Endothelial cell of umbilical vein (primary cell): ENCODE measurements at places on chromosomes 3 and 15. TPM values are rescaled to one million over a fixed set of nuclear protein-coding genes. Genes with fewer than 3 reads are reported as not detected.

DNA sequence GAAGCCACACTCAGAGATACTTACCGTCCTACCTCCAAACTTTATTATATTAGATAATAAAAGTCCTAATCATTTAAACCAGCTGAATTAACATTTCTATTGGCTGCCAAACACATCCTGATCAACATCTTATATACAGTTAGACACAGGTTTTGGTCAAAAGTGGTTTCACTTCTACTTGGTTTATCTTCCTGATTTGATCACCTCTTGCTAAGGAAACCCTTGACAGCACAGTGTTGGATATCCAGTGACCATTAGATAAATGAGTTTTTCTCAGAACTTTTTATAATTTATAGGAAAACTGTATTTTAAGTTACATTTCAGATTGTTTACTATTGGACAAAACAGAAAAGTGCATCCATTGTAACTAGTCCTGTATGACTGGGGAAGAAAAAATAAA is 198.4 kb upstream of the NR2F2 start:
- DNase-seq = no peak

DNA sequence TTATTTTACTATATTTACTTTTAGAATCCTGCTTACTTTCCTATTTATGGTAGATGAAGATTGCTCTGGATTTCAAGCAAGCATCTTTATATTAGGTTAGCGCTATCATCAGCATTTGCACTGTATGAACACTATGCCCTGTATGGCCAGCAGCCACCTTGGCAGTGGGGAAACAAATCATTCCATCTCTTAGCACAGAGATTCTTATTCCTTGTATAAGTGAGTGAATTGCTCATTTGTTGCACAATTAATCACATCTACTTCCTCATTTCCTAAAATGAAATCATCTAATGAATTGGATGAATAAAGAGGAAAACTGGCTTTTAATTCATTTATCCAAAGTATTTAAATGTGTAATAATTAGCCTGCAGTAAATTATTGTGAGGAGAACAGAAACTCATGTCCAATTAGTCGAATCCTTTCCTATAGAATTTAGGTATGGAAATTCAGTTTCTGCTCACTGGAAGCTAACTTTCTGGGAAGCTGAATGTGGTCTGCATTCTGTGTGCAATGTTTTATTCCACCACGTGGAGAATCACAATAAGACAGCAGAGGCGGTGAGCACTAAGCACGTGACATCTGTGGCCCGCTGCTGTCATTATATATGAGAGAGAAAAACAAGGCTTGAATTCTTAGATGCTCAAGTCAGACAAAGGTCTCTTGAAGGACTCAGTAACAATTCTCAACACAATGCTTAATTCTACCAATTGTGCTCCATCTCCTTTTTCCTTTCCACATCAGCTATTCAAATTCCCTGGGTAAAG is 93.4 kb downstream of the PEX5L start:
- DNase-seq = no peak

GRCh38 chr3:182108371-182108770 is 396.6 kb downstream of the SOX2 start:
- DNase-seq = no peak

DNA sequence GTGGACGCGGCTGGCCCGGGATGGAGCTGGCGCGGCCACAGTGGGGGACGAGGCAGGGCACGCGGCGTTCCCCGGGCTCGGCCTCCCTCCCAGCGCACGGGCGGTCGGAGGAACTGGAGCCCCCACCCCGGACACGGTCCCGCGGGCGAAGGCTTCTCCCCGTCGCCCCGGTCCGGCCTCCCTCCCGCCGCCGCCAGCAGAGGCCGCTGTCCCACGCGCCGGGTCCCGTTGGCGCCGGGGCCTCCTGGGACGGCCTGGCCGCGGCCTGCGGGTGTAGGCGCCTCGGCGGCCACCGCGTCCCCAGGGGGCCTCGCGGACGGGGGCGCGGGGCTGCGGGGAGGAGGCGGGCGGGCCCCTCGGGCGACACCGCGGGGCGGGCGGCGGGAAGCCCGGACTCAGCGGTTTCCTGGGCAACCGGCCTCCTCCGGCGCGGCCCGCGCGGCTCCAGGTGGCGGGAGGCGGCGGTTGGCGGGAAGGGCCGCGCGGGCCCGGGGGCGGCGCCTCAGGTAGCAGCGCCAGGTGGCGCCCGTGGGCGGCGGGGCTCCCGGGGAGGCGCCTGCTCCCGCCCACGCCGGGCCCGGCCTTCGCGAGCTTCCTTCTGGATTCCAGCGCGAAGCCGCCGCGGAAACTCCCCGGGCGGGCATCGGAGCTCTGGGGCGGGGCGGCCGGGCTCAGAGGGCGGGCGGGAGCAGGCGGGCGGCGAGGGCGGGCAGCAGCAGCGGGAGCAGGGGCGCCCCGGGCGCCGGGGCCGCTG is 26.7 kb downstream of the MELTF start:
- DNase-seq = peak; percentile 47

DNA sequence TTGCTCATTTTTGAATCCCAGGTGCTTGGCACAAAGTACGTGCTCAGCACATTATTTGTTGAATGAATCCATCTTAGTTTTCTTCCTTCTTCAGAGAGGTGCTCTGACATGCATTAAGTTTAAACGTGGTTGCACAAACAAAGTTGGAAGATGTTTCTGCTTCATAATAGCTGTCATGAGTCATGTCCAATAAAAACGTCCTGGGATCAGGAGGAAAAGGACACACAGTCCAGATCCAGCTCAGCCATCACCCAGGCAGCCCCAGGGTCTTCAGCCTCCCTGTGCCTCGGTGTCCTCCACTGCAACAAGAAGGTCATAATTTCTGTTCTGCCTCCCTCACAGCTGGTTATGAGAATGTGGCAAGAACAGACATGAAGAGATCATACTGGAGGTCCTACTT is 55.4 kb downstream of the CCNL1 start:
- DNase-seq = no peak

- DNase-seq = no peak
These were observed 7.9 kb downstream of the ACP3 start for GRCh38 chr3:132325103-132325606.

- DNase-seq = no peak
These were observed 304.6 kb downstream of the RPLP1 start for GRCh38 chr15:69757186-69757585.

DNA sequence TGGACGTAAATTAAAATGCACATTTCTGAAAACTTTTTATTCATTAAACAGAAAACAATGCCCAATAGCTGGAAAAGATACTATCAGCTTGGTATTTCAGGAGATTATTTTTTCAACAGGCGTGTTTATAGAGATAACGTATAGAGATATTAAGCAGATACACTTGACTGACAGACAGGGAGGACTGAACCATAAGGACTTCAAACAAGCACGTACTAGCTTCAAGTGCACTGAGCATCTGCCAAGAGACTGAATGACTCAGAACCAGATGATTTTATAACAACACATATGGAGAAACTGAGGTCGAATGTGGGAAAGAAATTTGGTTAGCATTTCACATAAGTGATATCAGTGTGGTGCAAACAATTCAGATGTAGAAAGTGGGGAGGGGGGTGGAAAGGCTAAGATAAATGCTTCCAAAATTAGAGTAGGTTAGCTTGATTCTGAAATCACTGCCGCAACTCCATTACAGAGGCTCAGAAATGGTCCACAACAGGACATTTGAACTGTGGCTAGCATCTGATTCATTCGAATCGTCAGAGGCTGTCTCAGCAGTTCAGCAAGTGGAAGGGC is 103.5 kb downstream of the SEMA6D start:
- DNase-seq = peak; percentile 50

The UQCRC1 gene
- 184 and 186 TPM in 2 replicates for total RNA-seq

The TM4SF1 gene
- total RNA-seq = 559 and 619 TPM in 2 replicates

The HYAL1 gene
- total RNA-seq = 1.6 and 2.2 TPM in 2 replicates

The RASSF1 gene
- total RNA-seq = 27.0 and 31.9 TPM in 2 replicates

The CLDN16 gene
- total RNA-seq = not detected in 2 replicates
